Anterior cingulate cortex (tissue), 58 donors: ENCODE measurements at places on chromosomes 6 and 20.

GRCh38 chr6:158501360-158502262, 58.3 kb upstream of the TMEM181 start:
- DNase-seq = no peak

DNA sequence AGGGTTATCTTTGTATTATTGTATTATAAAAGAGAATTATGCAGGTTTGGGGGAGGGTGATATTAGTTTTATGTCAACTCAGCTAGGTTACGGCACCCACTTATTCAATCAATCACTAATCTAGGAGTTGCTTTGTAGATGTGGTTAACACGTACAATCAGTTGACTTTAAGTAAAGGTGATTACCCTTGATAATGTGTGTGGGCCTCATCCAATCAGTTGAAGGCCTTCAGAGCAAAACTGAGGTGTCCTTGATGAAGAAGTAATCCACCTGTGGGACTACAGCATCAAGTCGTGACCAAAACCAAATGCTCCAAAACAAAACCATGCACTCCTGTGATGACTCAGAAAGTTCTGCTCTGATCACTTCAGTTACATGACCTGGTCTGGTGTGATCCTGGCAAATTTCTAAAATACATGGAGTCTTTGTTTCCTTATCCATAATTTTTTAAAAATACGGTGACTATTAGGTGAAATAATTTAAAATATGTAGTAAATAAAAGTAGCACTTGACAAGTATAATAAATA, 114.1 kb downstream of the IYD start:
- no peak for DNase-seq

DNA sequence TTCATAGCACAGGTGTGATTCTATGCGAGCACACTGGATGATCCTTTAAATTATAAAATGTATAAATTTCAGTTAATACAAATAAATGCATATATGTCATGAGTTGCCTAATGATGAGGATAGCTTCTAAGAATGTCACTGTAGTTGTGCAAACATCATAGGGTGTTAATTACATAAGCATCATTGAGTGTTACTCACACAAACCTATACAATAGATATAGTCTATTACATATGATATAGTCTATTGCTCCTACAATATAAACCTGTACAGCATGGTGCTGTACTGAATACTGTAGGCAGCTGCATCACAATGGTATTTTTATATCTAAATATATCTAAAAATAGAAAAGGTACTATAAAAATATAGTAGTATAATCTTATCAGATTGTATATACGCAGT, 159.0 kb downstream of the PTPRK start:
- no peak for DNase-seq

DNA sequence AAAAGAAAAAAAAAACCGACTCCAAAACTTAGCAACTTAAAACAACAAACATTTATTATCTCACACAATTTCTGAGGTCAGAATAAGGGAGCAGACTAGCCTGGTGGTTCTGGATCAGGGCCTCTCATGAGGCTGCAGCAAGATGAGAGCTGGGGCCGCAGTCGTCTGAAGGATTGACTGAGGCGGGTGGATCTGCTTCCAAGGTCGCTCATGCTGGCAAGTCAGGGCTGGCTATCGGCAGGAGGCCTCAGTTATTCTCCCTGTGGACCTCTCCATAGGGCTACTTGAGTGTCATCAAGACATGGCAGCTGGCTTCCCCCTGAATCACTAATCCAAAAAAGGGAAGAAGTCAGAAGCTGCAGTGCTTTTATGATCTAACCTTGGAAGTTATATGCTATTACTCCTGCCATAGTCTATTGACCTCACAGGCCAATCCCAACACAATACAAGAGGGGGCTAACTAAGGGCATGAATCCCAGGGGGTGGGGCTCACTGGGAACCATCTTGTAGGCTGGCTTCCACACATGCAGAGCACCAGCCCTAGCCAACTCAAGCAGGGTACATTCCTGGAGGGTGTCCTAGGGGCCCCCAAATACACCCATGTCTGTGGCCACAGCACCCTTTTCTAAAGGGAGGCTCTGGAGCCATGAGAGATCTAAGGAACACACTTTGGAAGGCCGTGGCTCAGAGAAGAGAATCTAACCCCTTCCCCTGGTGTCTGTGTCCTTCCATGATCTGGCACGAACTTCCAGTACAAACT, 11.3 kb downstream of the EBF4 start:
- DNase-seq = no peak

GRCh38 chr6:403659-404655, 12.4 kb downstream of the IRF4 start:
- DNase-seq = no peak

GRCh38 chr20:50663095-50663821, 28.1 kb downstream of the RIPOR3 start:
- no peak for DNase-seq

DNA sequence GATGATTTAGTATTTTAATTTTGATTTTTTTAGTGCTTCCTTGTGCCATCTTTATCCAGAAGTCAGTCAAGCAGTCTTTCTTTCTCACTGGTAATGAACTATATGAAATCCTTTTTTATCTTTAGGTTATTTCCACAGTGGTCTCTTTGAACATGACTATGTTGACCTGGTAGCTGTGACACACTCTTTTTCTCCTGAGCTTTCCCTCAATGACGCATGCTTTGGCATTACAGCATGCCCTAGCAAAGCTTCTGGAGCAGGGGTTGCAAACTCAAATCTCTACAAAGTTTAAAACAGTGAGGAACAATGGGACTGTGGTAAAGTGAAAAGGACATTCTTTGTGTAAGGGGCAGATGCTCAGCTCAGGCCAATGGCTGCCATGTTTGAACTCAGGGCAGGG, 4.5 kb upstream of the PLAGL1 start:
- DNase-seq = no peak

DNA sequence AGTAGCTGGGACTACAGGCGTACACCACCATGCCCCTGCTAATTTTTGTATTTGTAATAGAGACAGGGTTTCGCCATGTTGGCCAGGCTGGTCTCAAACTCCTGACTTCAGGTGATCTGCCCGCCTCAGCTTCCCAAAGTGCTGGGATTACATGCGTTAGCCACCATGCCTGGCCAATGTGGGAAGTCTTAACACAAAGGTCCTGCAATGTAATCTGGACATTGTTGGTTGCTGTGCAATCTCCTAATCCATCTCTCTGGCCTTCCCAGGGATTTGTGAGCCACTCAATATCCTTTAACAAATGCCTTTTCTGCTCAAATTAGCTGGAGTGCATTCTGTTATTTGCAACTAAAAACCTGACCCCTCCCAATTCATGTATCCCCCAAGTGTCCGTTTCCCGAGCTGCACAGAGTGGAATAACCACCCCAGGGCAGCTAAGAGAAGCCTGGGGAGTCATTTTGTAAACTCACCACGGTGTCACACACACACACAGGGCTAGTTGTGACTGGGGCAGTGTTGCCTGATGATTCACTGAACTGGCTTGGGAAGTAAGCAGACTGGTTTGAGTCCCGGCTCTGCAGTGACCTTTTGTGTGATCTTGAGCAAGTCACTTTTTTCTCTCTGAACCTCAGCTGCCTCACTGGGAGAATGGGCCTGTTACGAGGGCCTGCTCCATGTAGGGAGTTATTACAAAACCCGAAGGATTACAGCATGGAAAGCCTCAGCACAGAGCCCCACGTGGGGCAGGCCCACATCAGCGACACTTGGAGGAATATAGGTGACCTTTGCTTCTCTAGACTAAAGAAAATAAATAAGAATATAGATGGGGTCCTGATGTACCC, 152.3 kb downstream of the ZMYND8 start:
- no peak for DNase-seq

DNA sequence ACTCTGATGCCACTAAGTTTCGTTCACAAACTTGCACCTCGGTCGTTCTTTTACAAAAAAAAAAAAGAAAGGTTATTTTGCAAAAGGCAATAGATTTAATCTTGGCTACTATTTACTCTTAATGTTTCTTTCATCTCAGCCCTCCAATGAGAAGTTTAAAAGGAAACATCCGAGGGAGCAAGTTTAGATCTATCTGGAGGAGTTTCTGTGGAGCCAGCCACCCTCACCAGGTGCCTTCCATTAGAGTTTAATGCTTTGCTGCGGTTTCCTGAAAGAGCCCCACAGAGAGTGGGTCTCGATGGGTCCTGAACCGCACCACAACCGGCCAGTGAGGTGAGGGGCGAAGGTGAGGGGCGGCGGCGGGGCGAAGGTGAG, 632 bp downstream of the PRKN start:
- DNase-seq = no peak

- DNase-seq = no peak
Measured at GRCh38 chr6:111602481-111603011, 3.1 kb downstream of the TRAF3IP2 start.

- no peak for DNase-seq
Measured at GRCh38 chr20:42472198-42472597, 717.5 kb downstream of the PTPRT start.

- DNase-seq = no peak
Measured at GRCh38 chr6:127300411-127300810, 33.7 kb downstream of the RNF146 start.

DNA sequence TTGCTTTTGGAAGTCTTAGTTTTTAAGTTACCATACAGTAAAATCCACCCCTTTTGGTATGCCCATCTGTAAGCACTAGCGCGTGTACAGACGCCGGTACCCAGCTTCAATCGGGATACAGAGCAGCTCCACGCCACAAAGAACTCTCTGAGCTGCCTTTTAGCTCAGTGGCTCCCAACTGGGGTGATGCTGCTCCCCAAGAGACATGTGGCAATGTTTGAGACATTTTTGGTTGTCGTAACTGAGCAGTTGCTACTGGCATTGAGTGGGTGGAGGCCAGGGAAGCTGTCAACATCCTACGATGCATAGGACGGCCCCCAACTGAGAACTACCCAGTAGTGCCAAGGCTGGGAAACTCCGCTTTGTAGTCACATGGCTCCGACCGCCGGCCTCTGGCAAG, 73.3 kb downstream of the BMP7 start:
- no peak for DNase-seq

DNA sequence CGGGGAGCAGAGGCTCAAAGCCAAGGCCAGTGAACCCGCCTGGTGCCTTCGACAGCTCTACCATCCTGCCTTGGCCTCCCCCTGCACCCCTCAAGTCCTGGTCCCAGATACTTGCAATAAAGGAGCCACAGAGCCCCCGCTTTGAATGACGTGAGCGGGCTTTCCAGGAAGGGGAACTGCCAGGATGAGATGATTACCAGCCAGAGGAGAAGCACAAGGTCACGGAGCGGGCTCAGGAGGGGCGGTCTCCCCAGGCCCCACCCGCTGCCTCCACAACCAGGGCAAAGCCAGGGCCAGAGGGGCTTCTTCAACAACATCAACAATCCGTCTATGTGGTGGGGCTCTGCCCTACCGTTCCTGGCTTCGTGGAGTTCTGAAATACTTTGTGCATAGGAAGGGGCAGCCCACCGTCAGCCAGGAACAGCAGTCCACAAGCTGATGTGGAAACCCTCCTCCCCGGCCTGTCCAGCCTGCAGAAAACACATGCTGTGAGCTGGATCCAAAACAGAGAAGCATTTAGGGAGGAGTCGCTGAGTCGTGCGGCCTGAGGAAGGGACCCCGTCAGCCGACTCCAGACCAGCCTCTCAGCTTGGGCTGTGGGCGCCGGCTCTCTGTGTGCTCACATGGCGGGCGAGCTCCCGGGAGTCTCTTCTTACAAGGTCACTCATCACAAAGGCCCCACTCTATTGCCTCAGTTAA, 392.5 kb downstream of the CDH4 start:
- DNase-seq = no peak

- no peak for DNase-seq
Measured at GRCh38 chr6:139051396-139052060, 23.0 kb downstream of the ABRACL start.

GRCh38 chr6:18219591-18219990, 44.7 kb downstream of the DEK start:
- no peak for DNase-seq

- no peak for DNase-seq
Measured at GRCh38 chr6:42369568-42369967, 82.2 kb downstream of the TRERF1 start.

GRCh38 chr20:16352321-16352720, 220.9 kb downstream of the KIF16B start:
- no peak for DNase-seq

GRCh38 chr20:25867776-25868649, 171.4 kb upstream of the ZNF337 start:
- DNase-seq = peak; percentile 87

DNA sequence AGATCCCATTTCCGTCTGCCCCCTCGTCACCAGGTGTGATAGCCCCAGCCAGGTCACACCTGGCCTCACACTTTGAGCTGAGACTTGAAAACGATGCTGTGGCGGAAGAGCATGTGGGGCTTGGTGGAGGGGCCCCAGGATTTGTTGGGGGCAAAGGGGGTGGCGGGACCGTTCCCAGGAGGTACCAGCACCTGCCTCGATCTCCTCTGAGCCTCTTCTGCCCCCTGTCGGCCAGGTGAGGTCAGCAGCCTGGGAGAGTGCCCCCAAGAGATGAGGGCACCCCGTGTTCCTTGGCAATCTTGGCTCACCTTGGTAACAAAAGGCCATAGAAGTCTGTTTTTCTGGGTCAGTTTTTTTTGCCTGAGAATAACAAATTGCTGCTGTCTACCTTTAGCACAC, 25.4 kb downstream of the SPATA2 start:
- no peak for DNase-seq

DNA sequence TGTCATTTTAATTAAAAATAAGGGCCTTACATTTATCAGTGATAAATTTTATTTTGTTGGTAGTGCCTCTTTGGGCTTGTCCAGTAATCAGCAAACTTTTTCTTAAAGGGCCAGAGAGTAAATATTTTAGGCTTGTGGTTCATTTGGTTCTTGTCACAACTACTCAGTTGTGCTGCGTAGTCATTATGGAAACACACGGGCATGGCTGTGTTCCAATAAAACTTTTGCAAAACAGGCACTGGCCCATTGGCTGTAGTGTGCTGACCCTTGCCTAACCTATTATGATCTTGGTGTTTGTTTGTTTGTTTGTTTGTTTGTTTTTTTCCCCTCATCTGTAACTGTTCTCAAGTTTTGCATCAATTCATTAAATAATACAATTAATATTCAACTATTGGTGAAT, 19.4 kb downstream of the TBPL1 start:
- DNase-seq = no peak

DNA sequence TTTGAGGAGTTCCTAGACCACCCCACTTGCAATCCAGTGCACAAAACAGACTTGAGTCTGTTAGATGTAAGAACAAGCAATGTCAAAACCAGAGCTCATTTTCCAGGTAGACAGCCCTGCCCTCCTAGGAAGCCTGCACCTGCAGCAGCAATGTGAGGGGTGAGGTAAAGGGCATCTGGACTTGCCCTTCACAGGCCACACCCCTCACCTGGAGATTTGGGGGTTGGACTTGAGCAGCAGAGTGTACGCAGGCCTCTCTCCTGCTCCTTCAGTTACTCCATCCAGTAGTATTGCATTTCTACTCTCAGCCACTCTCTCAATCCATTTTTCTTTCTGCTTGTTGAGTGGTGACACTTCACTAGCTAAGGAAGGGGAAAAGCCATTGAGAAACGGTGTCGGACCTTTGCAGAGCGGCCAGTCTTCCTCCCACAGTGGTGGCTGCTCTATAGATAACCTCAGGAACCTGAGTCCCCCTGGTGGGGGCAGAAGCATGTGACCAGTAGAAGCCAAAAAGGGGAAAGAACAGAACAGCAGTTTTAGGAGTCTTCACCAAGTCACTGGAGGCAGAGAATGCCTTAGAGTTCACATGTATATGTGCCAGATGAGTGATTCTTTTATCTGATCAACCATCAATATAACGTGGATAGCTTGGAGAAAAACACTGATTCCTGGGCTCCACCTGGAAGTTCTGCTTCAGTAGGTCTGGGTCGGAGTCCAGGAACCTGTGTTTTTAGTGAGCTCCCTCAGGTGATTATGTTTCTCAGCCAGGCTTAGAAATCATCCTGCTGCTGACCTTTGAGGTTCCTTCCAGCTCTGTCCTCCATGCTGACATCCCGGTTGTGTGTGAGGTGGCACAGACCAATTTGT, 28.0 kb downstream of the ARFGEF2 start:
- no peak for DNase-seq
